ENCODE measurements at places on chromosomes 1 and 21.

- no peak for DNase-seq
Observed at GRCh38 chr1:43373066-43373940, 5.5 kb upstream of the ELOVL1 start.

- no peak for DNase-seq
Observed at GRCh38 chr1:77951328-77951727, 27.5 kb downstream of the FUBP1 start.

- DNase-seq = no peak
Observed at GRCh38 chr1:203644661-203645510, 18.3 kb downstream of the ATP2B4 start.

DNA sequence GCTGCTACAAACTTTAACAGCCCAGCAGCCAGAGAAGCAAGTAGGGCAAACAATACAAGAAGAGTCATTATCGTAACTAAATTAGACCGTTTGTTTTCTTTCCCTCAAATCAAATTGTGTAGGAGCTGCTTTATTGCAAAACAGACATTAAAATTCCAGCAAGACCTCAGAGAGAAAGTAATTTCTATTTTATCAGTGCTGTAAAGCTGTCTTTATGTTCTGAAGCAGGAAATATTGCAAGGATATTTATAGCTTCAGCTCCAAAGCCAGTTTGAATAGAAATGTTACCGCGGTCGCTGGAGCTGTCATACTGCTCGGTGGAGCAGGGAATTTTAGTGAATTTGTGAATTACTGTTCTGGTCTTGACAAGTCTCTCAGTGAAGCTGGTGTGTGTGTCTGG lies 503.8 kb upstream of the PLXNA2 start:
- DNase-seq = peak; percentile 72

GRCh38 chr1:156122086-156122485 lies 7.6 kb downstream of the LMNA start:
- DNase-seq = no peak

GRCh38 chr1:198258491-198258890 lies 101.7 kb downstream of the NEK7 start:
- DNase-seq = no peak

Measured in urinary bladder (tissue), 4 donors.